Right ventricle myocardium inferior (tissue), 1 donor: ENCODE measurements at places on chromosomes 13 and 19. TPM values are rescaled to one million over a fixed set of nuclear protein-coding genes. Genes with fewer than 3 reads are reported as not detected.

Gene ARHGAP33
- total RNA-seq, result 4.2 TPM

Gene SRRM5
- 0.16 TPM for total RNA-seq

Gene TGFBR3L
- total RNA-seq, result 7.2 TPM

GRCh38 chr13:59829690-59830089, 334.0 kb downstream of the DIAPH3 start:
- no peak for DNase-seq

DNA sequence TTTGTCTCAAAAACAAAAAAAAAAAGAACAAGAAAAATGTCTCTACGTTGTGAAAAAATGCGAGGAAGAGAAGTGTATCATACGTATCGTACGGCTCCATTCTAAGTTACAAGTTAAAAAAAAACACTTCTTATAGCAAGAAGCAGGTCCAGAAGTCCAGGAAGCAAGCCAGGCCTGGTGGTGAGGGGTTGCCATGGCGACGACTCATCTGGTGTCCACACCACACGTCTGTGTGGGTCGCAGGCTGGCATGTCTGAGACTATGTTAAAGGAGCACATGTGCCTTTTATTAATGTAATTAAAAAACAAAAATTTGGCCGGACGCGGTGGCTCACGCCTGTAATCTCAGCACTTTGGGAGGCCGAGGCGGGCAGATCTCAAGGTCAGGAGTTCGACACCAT, 5.9 kb downstream of the MED16 start:
- DNase-seq, result no peak

DNA sequence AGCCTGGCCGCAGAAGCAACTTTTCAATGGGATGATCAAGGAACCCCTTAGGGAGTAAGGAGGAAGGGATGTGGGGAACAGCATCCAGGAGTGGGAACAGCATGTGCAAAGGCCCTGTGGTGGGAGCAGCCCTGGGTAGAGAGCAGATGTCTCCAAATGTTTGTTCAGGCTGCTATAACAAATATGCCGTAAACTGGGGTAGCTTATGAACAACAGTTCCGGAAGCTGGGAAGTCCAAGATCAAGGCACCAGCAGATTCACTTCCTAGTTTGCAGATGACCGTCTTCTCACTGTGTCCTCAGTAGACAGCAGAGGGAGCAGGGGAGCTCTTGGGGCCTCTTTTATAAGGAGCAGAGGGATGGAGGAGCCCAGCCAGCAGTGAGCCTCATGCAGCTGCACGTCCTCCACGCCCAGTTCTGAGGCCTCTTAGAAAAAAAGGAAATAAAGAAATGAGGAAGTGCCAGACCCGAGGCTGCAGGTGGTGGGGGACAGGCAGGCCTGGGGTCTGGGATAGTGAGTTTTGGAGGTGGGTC, 4.2 kb upstream of the LRRC25 start:
- peak; percentile 89 for DNase-seq

Gene DCT
- 0.32 TPM for total RNA-seq

GRCh38 chr13:67101730-67102467, 128.2 kb downstream of the PCDH9 start:
- DNase-seq, result no peak

- no peak for DNase-seq
These were observed 3.9 kb downstream of the MYO1F start for GRCh38 chr19:8573316-8573715.

GRCh38 chr13:67791047-67791446, 560.9 kb upstream of the PCDH9 start:
- DNase-seq, result no peak

Gene CDK8
- total RNA-seq, result 10.3 TPM

DNA sequence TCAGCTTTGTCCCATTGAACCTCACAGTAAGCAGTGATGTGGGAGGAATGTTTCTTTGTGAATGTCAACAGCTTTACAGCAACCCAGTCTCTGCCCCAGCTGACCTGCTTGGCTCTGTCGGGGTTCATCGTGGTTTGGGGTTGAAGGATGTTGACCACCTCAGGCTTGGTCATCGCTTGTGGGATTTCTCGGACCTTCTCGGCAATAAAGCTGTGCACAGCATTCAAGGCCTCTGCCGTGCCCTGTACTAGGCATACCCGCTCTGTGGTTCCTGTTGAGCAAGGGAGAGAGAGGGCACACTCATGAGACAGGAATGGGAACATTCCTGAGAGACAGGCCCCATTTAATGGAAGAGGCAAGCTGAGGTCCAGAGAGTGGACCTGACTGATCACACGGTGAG, 20.0 kb downstream of the NOVA2 start:
- no peak for DNase-seq

DNA sequence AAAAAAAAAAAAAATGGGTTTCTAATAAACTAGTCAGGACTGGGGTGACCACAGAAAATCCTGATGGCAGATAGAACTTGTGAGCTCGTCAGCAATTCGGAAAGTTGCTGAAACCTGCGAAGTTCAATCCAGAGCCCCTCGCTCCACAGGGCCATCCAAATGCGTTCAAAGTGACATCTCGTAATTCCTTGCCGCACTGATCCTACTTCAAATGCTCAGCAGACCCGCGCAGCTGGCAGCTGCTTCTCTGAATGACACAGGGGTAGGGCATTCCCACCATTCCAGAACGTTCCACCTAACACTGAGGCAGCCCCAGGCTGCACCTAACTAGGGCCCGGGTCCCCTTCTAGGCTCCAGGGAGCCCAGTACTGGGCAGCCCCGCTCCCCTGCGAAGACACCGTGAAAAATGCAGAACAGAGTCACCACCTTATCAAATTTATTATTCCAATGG, 4.8 kb upstream of the DAPK3 start:
- DNase-seq, result peak; percentile 43

- DNase-seq, result no peak
These were observed 482.7 kb downstream of the SLITRK6 start for GRCh38 chr13:85316506-85317025.

Gene KASH5
- total RNA-seq, result not detected

GRCh38 chr19:4987692-4988370, 18.9 kb downstream of the KDM4B start:
- DNase-seq, result no peak

Gene SEMA6B
- 16.7 TPM for total RNA-seq

Gene SYCN
- not detected for total RNA-seq

Gene LGI4
- total RNA-seq, result 10.0 TPM

DNA sequence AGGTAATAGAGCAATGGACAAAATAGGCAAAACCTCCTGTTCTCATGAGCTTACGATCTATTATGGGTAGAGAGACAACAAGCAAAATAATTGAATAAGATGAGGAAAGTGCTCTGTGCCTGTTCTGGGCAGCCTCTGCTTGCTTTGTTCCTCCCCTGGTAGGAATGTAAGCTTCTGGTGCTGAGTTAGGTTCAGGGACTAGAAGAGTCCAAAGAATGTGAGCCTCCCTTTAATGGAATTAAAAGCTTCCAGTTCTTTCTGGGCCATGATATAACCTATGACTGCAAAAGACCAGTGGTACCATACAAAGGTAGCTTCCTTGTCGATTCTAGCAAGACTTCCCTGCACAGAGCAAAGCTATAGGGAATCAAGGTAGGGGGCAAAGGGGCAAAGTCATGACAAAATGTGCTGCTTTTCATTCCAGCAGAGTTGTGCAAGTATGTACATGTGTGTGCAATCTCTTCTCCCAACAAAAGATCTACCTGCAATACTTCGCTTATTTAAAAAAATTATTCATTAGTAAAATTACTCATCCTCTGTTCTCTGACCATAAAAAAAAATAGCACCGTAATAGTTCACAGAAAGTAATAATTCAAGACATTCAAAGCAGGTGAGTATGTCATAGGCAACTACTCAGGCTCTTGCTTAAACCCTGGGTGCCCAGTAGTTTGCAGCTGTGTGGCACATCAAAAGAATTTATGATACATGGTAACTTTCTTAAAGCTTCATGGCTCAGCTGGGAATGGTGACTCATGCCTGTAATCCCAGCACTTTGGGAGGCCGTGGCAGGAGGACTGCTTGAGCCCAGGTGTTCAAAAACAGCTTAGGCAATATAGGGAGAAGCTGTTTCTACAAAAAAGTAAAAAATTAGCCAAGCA, 21.4 kb downstream of the ACOD1 start:
- DNase-seq, result no peak

DNA sequence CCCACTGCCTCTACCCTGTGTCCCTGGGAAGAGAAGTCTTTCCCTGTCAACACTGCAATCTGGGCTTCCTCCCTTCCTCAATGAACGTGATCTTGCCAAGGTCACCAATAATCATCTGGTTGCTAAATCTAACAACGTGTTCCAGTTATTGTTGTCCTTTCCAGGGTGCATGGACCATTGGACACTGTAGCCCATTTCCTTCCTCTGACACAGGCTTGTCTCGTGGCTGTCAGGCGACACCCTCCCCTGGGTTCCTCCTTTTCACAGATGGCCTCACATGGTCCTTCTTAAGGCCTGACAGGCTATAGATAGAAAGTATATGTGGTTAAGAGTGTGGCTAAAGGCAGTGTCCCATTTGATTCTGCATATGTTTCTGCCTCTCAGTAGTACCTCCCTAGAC, 67.7 kb upstream of the STARD13 start:
- peak; percentile 76 for DNase-seq

Gene SGCG
- 80.5 TPM for total RNA-seq

- DNase-seq, result no peak
These were observed 5.0 kb upstream of the IGSF23 start for GRCh38 chr19:44608391-44608821.

Gene THSD8
- total RNA-seq, result 1.7 TPM

DNA sequence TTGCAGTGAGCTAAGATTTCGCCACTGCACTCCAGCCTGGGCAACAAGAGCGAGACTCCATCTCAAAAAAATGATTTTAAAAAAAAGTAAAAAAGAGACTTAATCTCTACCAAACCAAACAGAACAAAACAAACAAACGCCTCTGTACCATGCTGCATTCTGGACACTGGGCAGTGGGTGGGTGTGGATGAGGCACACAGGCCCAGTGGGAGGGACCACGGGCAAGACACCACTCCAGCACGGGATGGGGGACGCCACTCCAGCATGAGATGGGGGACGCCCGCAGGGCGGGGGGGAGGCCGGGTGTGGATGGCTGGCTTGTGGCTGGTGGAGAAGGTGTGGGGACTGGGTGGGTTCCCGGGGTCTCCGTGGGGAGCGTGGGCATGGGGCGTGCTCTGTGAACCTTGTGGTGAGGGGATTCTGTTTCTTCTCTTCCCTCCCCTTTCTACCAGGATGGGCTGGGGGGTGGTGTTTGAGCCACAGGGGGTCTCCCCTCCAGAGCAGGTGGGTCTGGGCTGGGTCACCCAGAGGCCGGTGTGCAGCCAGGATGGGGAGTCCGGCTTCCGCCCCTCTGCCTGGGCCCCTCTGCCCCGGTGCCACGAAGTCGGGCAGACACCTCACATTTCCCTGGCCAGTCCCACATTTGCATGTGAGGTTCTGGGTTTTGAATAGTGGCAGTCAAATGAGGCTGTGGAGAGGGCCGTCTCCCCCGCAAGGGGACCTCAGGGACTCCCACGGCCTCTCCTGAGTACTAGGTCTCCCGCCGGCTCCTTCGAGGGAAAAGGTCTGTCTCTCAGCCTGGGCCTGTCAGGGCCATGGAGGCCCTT, 23.9 kb upstream of the MATK start:
- DNase-seq, result no peak

GRCh38 chr13:92297971-92298942, 899.8 kb downstream of the GPC5 start:
- DNase-seq, result no peak

DNA sequence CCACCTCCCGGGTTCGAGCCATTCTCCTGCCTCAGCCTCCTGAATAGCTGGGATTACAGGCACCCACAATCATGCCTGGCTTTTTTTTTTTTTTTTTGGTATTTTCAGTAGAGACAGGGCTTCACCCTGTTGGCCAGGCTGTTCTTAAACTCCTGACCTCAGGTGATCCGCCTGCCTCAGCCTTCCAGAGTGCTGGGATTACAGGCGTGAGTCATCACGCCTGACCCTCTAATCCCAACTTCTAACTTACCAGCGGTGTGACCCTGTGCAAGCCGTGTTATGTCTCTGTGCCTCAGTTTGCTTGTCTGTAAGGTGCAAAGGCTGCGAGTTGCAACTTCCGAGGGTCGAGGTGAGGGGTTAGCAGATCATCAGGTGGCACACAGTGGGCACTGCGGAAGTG, 17.3 kb downstream of the ZSWIM4 start:
- DNase-seq, result peak; percentile 30

Gene FCAR
- total RNA-seq, result 0.27 TPM
